Bronchus fibroblast of lung (primary cell): ENCODE measurements at places on chromosomes 5 and 9. TPM values are rescaled to one million over a fixed set of nuclear protein-coding genes. Genes with fewer than 3 reads are reported as not detected.

Gene ELOVL7
- total RNA-seq, result 0.34 TPM in 1 of 2 replicates, not detected in the other

Gene S1PR3
- total RNA-seq, result 26.6 and 28.7 TPM in 2 replicates

Gene TMEM215
- not detected in 2 replicates for total RNA-seq

Gene AK8
- 0.34 and 0.59 TPM in 2 replicates for total RNA-seq

Gene WDR38
- total RNA-seq, result not detected in 2 replicates

Gene DHFR
- 52.8 and 62.4 TPM in 2 replicates for total RNA-seq

Gene FBXO4
- 9.7 and 12.3 TPM in 2 replicates for total RNA-seq

Gene SPATA31E1
- not detected in 2 replicates for total RNA-seq

Gene CA9
- total RNA-seq, result 0.74 and 0.84 TPM in 2 replicates

Gene TAF11L10
- not detected in 2 replicates for total RNA-seq

Gene RACK1
- 3,784 and 3,832 TPM in 2 replicates for total RNA-seq

Gene IL3
- total RNA-seq, result not detected in 2 replicates

Gene OR1J2
- total RNA-seq, result not detected in 2 replicates

Gene AIF1L
- under 0.01 and 0.30 TPM in 2 replicates for total RNA-seq

Gene PCDHGB1
- total RNA-seq, result 0.30 and 0.34 TPM in 2 replicates

Gene SLC35A4
- total RNA-seq, result 34.9 and 38.8 TPM in 2 replicates

Gene TPRN
- 6.1 and 6.4 TPM in 2 replicates for total RNA-seq

Gene DELE1
- total RNA-seq, result 44.2 and 48.9 TPM in 2 replicates

Gene PCDHGA2
- total RNA-seq, result 0.50 and 0.59 TPM in 2 replicates

Gene MPDZ
- total RNA-seq, result 13.1 and 14.5 TPM in 2 replicates

Gene ZNF366
- total RNA-seq, result not detected in 2 replicates

Gene CCL27
- not detected in 2 replicates for total RNA-seq

Gene SPINK7
- not detected in 2 replicates for total RNA-seq

Gene LEAP2
- 0.34 and 0.45 TPM in 2 replicates for total RNA-seq

Gene MEIKIN
- not detected in 2 replicates for total RNA-seq

Gene BTNL3
- not detected in 2 replicates for total RNA-seq

Gene GMCL2
- total RNA-seq, result not detected in 2 replicates

Gene DMRT3
- total RNA-seq, result not detected in 2 replicates

Gene ADAMTS6
- total RNA-seq, result 16.5 and 19.3 TPM in 2 replicates

Gene CYSRT1
- 0.74 and 1.2 TPM in 2 replicates for total RNA-seq

Gene NRG2
- 0.15 and 0.17 TPM in 2 replicates for total RNA-seq

Gene MOB3B
- total RNA-seq, result 0.17 and 0.30 TPM in 2 replicates

Gene CCDC192
- not detected in 2 replicates for total RNA-seq

Gene PCAT7
- total RNA-seq, result not detected in 2 replicates

Gene NR5A1
- total RNA-seq, result not detected in 2 replicates

Gene RAI14
- total RNA-seq, result 60.7 and 62.4 TPM in 2 replicates

Gene PCDHGA5
- total RNA-seq, result 0.15 and 0.34 TPM in 2 replicates

Gene CER1
- not detected in 2 replicates for total RNA-seq

Gene SLC6A7
- not detected in 2 replicates for total RNA-seq

Gene C1QTNF3
- total RNA-seq, result 0.34 and 0.59 TPM in 2 replicates

Gene EIF4E1B
- not detected in 2 replicates for total RNA-seq

Gene MYO10
- total RNA-seq, result 15.6 and 16.8 TPM in 2 replicates

Gene KLF9
- total RNA-seq, result 31.3 and 33.7 TPM in 2 replicates

Gene OMD
- not detected in 2 replicates for total RNA-seq
